ENCODE measurements at places on chromosomes 6 and 20.

DNA sequence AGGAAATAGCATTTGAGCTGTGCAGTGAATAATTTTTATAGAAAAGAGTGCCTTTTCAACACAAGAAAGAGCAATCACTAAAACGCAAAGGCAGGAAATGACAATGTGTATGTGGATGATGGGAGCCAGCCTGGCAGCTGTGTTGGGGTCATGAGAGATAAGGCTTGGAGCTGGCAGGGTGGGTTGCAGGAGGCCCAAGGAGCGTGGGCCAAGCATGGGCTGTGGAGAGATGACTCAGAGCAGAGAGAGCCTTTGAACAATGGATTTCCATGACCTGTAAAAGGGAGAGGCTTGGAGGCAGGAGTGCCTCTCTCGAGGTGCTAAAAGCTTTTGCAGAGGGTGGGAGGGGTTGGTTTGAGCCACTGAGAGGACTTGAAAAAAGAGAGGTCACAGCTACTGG is 6.6 kb upstream of the TBC1D7 start:
- DNase-seq, result no peak

DNA sequence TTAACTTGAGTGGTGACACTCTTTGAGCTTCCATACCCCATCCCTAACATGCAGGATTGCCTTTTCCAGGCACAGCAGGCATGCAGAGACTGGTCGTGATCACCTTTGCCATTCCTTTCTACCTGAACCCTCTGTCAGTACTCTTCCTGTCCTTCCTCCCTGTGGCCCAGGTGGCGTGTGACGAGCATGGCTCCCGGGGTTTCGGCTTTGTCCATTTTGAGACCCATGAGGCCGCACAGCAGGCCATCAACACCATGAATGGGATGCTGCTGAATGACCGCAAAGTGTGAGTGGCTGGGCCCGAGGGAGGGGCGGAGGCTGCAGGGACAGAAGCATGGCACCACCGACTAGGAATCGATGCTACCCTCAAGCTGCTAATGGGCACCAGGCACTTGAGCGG is 6.7 kb downstream of the PABPC1L start:
- no peak for DNase-seq

- no peak for DNase-seq
Measured at GRCh38 chr6:16544006-16544405, 217.3 kb downstream of the ATXN1 start.

GRCh38 chr6:53501432-53501831 is 43.5 kb downstream of the GCLC start:
- no peak for DNase-seq

DNA sequence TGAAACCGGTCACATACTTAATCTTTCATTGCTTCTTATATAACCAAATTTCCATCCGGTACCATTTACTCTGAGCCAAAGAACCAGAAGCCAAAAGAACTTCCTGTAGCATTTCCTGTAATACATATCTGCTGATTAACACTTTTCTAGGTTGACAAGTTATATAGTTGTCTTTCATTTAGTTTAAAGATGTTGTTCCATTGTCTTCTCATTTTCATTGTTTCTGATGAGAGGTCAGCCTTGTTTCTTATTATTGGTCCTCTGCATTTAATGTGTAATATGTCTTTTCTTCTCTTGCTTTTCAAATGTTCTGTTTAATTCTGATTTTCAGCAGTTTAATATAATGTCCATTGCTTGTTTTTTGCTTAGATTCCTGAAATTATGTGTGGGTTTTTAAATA is 214.5 kb upstream of the CCN2 start:
- DNase-seq, result no peak

GRCh38 chr6:19838442-19839236 is 1.5 kb downstream of the ID4 start:
- DNase-seq, result no peak

DNA sequence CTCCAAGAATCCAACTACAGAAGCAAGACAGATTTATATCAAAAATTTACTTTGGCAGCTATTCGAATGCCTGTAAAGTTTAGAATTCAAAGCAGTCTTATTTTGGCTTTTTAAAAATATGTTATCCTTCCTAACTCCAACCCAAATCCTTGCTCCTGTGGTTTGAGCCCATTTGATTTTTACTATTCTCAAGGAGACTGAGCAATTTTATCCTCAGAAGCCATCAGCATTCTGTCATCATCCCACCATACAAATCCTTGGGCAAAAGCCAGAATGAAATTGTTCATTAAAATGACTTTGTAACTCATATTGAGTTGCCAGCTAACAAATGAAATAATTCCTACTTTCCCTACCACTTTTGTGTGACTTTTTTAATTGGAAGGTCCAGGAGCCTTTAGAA is 392.8 kb downstream of the ADGRB3 start:
- DNase-seq, result no peak

GRCh38 chr6:136566851-136567250 is 16.6 kb upstream of the MAP7 start:
- DNase-seq, result no peak

DNA sequence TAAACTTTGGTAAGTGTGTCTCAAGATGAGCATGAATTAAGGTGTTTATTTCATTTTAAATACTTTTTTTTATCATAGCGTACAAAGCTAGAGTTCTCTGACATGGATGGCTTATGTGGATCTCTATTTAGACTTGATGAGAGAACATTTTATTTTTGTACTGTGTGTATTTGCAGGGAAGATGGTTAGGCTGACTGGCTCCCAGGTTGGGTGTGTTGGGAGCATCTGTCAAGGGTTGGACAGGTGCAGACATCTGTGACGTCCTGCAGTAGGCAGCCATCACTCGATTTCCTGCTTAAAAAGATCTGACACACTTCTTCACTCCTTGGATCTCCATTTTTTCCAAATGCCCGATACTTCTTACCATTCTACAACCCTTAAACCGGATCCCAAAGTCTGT is 221.9 kb upstream of the QKI start:
- no peak for DNase-seq

DNA sequence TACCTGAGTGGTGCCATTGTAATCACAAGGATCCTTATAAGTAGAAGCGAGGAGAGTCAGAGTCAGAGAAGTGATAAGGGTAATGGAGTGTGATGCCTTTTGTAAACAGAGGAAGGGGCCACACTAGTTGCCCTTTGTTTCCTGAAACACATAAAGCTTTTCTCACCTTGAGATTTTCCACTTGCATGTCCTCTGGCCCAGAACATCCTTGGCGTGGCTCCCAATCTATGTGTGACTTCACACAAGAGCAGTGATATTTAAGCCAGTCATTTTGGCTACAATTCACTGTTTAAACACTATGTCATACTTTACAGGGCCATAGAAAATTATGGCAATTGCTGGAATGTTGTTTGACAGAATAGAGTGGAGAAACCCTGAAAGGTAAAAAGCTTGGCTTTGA is 121.2 kb upstream of the BTN3A2 start:
- no peak for DNase-seq

DNA sequence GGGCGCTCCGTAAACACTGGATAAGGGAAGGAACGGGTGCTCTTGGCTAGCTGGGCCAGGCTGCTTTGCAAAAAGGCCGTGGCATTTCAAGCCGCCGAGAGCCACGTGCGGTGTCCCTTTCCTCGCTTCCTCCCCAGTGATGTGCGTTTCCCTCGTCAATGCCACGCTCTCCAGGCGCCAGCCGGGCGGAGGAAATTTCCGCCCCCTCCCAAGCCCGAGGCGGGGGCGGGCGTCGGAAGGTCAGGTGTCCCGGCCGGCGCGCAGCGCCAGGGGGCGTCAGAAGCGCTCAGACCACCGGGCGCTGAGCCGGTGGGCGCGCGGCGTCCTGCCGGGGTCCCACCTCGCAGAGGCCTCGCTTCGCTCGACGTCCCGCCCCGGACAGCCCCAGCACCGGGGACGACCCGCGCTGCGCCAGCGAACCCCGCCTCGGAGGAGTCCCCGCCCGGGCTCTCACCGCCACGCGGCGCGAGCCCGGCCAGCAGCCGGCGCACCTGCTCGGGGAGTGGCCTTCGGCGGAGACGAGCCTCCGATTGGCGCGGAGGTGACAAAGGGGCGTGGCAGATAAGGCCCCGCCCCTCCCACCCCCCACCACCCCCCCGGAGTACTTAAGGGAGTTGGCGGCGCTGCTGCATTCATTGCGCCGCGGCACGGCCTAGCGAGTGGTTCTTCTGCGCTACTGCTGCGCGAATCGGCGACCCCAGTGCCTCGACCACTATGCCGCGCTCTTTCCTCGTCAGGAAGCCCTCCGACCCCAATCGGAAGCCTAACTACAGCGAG is at the start of gene SNAI1:
Gene SNAI1 (plus strand): TSS at position 635 of the 777 bp plus-strand sequence. CDS start 80 bp downstream, at position 715.
- peak; percentile 63 for DNase-seq

DNA sequence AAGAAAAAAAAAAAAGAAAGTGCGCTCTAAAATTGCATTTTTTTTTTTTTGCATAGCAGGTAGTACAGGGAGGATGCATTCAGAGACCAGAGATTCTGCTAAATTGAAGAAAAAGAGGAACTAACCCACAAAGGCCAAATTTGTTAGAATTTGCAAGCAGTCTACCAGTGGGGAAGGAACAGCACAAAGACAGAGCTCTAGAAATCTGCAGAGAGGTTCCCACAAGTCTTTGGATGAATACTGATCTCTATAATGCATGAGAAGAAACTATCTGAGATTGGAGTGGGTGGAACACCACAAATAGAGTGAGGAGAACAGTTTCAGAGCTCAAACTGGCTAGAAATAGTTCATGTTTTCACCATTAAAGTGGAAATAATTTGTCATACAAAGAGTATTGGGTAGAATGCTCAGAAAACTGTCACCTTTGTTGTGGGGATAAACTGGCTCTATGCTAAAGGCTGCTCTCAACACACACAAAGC is 79.6 kb upstream of the AHI1 start:
- DNase-seq, result no peak

- no peak for DNase-seq
Measured at GRCh38 chr6:111680015-111680712, 74.5 kb upstream of the TRAF3IP2 start.

DNA sequence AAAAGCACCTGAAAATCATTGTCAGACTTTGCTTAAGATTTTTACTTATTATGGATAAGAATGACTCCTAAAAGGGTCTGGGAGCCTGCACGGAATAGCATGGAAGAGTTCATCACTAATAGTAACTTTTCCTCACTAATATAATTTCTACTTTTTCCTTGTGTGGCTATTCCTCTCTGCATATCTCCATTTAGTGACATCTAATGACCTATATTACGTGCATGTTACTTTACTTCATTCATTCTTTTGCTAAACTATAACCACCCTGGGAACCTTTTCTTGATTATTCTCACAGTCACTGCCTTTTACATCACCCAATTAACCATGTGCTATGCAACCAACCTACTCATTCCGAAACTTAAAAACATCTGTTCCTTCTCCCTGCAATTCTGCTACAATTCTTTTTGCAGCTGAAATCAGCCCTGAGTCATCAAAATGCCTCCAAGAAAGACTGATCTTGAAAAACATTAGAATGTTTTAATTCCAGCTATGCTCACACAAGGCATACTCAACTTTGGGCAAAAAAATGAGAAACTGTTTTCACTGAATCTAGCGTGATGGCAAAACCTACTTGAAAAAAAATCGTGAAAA is 313.3 kb downstream of the RNGTT start:
- DNase-seq, result no peak

DNA sequence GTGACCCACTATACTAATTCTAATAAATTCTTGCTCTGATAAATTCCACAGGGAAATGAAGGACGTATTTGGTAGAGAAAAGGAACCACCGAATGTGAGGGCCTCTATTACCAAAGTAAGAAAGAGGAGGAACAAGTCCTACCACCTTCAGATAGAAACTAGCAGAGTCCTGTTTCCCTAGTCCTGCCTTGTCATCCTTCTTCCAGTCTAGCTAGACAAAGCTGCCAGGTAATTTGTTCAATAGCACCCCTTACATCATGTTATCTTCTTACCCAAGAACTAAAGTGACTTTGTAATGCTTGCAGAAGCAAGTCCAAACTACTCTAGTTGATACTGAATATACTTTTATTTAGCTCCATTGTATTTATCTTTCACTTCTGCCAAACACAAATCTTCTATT is 29.3 kb upstream of the FAM83B start:
- DNase-seq, result no peak

GRCh38 chr6:167141667-167142432 is 15.9 kb downstream of the GPR31 start:
- DNase-seq, result no peak

GRCh38 chr6:56806368-56806767 is 148.5 kb upstream of the BEND6 start:
- no peak for DNase-seq

GRCh38 chr6:121896363-121896762 is 460.9 kb downstream of the GJA1 start:
- DNase-seq, result no peak

DNA sequence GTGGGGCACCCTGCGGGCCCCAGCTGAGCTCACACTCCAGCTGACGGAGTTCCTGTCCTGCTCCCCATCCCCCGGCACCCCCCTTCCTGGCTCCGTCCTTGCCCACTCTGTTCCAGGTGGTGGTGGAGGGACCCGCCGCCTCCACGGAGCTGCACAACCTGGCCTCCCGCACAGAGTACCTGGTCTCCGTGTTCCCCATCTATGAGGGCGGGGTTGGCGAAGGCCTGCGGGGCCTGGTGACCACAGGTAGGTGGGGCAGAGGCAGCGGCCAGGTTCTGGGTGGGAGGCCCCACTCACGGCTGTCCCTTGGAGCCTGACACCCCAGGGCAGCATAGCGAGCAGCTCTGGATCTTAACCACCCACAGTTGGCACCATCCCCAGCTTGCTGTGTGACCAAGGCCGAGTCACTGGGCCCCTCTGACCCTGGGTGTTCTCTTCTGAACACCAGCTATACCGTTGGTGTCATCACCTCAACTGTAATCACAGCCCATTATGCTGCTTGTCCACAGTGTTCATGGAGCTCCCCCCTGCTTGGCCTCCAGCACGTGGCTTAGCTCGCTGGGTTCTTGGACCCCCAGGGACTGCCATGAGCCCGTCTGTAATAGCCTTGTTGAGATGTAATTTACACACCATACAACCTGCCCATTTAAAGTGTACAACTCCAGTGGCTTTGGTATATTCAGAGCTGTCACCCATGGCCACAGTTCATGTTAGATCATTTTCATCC is 17.4 kb downstream of the COL20A1 start:
- DNase-seq, result no peak

- no peak for DNase-seq
Measured at GRCh38 chr20:19375801-19376200, 163.4 kb downstream of the SLC24A3 start.

- no peak for DNase-seq
Measured at GRCh38 chr6:132715204-132715603, 1.3 kb upstream of the VNN1 start.

DNA sequence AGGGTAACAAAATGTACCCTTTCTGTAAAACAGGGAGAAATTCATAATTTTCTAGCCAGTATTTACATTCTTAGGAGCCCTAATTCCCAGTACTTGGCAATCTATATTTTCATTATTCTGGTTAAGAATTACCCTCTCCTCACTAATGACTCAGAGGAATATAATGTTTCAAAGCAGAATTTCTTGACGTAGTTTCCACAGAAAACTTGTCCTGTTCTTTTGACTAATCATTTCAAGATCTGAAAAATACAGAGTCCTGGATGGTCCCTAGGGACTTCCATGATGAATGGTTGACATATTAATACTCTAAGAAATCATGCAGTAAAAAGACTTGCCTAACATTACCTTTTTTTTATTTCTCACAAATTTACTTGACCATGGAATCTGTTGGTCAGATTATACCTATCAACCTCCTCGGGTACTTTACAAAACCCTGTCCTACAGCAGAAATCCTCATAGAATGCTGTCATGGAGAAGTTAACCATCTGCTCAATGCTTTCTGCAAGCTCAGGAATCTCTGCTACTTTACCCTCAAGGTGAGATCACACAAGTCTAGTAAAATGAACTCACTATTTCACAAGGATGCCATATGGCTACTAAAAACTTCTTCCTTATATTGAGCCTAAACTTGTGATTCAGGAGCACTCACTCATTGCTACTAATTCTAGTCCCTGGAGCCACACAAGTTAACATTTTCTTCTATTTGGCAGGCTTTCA is 202.1 kb upstream of the CNR1 start:
- no peak for DNase-seq

Data from stimulated activated CD4-positive, alpha-beta T cell treated with anti-CD3 and anti-CD28 coated beads, Interleukin-12 subunit alpha, Interleukin-12 subunit beta, amount 100 ng/mL, for 24 hours (primary cell).